ENCODE measurements at places on chromosomes 5 and 9. TPM values are rescaled to one million over a fixed set of nuclear protein-coding genes. Genes with fewer than 3 reads are reported as not detected.

The GFI1B gene
- polyA plus RNA-seq: not detected

The SLC22A4 gene
- polyA plus RNA-seq: 0.32 TPM

The TMC1 gene
- polyA plus RNA-seq: not detected

The PCDHGB5 gene
- not detected for polyA plus RNA-seq

The PCDHGA11 gene
- 0.64 TPM for polyA plus RNA-seq

The SV2C gene
- polyA plus RNA-seq: not detected

The HRCT1 gene
- polyA plus RNA-seq: not detected

The KIF4B gene
- polyA plus RNA-seq: 0.05 TPM

The TMEM250 gene
- 27.0 TPM for polyA plus RNA-seq

The SAXO1 gene
- 0.24 TPM for polyA plus RNA-seq

The ARHGEF37 gene
- 6.3 TPM for polyA plus RNA-seq

The TMEM215 gene
- polyA plus RNA-seq: not detected

The GARNL3 gene
- 24.8 TPM for polyA plus RNA-seq

- DNase-seq: no peak
Measured at GRCh38 chr5:115333164-115333563, 36.7 kb upstream of the CCDC112 start.

GRCh38 chr9:114687034-114687433 lies 5.0 kb upstream of the TEX48 start:
- no peak for DNase-seq

GRCh38 chr5:10338686-10339057 lies 14.8 kb upstream of the MARCHF6 start:
- no peak for DNase-seq

DNA sequence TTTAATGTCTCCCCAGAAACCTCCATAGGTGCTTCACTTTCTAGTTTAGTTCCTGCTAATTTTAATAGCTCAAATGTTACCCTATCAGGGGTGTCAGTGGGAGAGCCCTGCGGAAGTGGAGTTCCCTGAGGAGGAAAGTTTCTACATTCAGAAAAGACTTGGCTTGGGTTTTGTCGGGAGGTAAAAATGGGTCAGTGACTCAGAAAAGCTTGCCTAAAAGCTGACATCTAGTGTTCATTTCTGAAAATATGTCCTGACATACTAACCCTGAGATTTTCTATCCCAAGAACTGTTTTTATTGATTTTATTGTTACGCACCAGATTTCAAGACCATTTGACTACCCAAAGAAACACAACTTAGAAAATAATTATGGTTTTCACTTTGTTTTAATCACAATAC lies 40.9 kb upstream of the GLDC start:
- no peak for DNase-seq

GRCh38 chr9:15369238-15369637 lies 53.4 kb upstream of the SNAPC3 start:
- DNase-seq: no peak

- no peak for DNase-seq
Measured at GRCh38 chr9:112065806-112066606, 109.1 kb downstream of the SUSD1 start.

GRCh38 chr9:2957656-2958200 lies 113.8 kb upstream of the PUM3 start:
- DNase-seq: no peak

- DNase-seq: no peak
Measured at GRCh38 chr9:108269371-108269770, 586.4 kb downstream of the ACTL7B start.

DNA sequence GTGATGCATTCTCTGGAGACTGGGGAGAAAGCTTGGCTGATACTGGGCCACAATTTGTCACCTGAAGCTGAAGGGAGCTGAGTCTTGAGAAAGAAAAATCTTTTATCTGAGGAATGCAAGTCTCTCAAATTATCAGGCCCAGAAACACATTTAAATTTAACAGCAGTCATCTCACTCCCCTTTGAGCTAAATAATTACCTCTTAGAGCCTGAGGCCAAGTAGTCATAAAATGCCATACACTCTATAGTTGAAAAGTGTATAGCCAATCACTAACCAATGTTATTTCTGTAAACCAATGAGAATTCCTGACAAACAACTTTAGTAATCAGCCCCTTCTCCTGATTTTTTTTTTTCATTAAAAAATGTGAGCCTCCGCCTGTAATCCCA lies 32.7 kb upstream of the DAPK1 start:
- DNase-seq: no peak

DNA sequence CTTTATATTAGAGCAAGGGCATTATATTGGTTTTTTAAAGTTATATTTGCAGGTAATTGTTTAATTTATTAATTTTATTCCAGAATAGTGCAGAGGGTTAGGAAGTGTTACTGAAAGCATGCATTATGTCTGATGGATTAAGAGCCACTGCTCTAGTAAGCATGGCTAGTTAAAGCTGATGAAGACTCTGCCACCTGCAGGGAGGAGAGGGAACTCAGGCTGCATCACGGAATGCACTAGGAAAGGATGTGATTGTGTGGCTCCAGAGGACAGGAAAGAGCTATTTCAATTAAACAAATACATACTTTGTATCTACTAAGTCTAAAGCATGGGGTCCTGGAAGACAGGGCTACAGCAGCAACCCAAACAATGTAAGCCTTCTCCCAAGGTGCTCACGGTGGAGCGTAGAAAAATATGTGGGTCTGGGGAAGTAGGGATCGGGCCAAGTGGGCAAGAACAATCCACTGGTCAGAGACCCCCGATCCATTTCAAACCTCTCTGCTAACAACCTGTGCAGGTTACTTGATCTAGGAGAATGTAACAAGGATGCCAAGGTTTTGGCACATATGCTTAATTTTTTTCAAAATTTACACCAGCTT lies 15.3 kb upstream of the GRXCR2 start:
- DNase-seq: peak; percentile 63

- DNase-seq: no peak
Measured at GRCh38 chr9:97938081-97938644, at the start of gene HEMGN. Gene HEMGN (minus strand): TSS chr9:97938172. CDS start chr9:97938136, 36 bp downstream.

GRCh38 chr9:128689293-128689774 lies 312 bp downstream of the SET start:
- DNase-seq: no peak

DNA sequence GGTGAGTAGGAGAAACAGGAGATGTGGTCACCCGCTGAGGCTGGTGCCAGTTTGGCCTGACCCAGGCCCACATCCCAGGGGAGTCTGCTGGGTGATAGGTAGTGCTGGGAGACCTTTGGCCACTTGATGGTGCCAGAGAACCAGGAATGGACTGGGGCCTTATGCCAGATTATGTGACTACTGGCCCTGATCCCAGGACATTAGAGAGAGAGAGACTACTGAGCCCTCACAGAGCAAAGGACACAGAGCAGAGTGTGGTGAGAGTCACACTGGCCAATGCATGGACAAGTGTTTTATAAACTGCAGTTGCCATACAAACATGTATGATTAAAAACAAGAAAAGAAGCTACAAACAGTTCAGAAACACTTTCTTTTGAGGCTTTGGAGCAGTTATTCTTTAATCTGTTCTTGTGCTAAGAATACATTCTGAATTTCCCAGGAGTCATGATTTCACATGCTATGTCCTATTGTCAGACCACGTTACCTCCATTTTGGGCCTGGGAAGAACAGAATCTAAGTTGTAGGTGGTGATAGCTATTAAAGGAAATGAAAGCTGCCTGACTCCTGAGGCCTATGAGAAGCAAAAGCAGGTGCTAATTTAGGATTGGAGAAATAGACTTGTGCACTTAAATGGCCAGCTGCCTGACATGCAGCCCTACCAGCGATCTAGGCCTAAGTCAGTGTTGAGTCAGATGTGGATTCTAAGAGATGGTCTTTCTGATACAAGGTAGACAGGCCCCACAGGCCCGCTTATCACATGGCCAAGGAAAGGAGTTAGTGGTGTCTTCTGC lies 32.6 kb upstream of the TMOD1 start:
- DNase-seq: peak; percentile 87

DNA sequence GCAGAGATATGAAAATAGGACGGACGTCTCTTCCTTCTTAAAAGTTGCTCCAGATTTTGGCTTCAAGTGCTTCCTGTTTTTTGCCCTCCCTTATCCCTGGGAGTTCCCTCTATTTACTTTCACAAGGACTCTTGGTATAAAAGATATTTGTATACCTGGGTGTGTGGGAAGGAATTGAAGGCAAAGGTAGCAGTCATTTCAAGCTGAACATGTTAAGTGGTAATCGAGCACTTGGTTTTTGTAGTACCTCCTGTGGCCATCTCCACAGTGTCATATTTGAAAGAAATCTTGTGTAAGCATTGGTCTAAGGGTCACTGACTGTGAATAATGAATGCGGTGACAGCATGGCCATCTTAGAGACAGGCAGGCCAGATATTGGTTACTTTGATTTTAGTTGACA lies 593.6 kb downstream of the MTRR start:
- DNase-seq: no peak

GRCh38 chr5:14696057-14696456 lies 31.5 kb downstream of the OTULIN start:
- no peak for DNase-seq

DNA sequence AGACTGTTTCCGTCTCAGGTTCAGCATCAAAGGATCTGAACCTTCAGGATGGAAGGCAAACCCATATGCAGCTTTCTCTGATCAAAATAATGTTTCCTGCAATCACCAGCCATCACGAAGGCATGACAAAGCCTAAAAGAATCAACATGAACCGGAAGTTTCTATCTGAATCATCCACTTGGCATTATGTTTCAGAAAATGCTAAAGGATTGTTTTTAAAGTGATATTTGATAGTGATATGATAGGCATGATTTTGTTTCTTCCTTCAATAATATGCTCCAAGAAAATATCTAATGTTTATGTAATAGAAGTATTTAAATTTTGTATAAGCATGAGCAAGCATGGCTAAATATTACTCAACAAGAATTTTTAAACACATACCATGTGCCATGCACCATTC lies 219.6 kb downstream of the PLK2 start:
- peak; percentile 42 for DNase-seq

DNA sequence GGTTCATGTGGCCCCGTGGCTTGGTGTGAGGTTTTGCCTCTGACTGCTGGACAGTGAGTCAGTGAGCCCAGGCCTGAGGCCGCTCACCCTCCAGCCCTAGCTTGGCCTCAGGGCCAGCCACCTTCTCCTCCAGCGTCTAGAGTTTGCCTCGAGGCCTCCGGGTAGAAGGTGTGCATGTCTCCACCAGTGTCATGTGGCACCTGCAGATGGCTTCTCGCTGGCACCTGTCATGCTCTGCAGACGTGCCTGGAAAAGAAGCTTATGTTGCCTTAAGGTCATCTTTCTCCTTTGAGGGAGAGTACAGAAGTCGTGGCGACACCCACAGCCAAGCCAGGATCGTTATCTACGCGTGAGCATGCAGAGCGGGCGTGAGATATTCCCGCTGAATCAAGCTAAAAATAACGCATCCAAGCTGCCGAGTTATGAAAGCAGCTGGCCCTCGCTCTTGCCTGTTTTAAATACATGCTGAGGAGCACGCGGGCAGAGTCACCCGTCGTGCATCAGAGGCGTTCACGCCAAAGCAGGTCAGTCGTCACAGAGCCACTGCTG lies 79.7 kb upstream of the FCN2 start:
- DNase-seq: no peak

- DNase-seq: peak; percentile 54
Measured at GRCh38 chr9:70020991-70021571, 22.6 kb upstream of the MAMDC2 start.

- no peak for DNase-seq
Measured at GRCh38 chr9:129281506-129282145, 103.6 kb upstream of the IER5L start.

All from cardiac muscle cell (in vitro differentiated cells and primary cell).